Stimulated activated CD8-positive, alpha-beta memory T cell treated with anti-CD3 and anti-CD28 coated beads, Interleukin-12 subunit alpha, Interleukin-12 subunit beta, amount 100 ng/mL, for 4 hours (primary cell): ENCODE measurements at places on chromosomes 6 and 20.

- DNase-seq = no peak
These were observed 630.1 kb downstream of the TFAP2A start for GRCh38 chr6:9784786-9785185.

DNA sequence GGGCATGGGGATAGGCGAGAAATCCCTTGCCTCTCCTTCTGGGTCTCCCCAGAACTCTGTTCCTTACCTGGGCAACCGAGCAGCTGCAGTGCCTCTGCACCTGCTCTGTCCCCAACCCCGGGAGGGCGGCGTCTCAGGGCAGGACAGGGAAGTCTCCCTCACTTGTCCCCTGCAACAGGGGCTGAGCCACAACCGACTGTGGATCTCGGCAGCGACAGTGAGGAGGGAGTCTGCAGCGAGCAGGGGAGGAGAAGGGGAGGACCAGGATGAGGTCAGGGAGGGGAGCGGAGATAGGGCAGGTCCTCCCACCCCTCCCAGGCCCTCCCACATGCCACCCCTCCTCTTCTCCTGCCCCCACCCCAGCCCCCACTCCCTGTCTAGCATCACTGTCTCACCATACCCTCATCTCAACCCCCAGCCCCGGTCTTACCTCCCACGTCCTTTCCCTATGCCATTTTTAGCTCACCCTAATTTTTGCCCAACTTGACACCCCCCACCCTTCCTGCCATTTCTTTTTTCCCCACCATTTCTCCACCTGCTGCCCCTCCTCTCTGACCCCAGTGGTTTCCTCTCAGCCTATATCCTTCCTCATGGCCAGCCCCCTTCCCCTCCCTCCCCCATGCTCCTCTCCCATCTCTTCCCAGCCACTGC, at the start of gene TNXB:
Gene TNXB (minus strand): TSS at position 225 of the 651 bp plus-strand sequence. CDS start 11,140 bp downstream, outside the sequence.
- no peak for DNase-seq

DNA sequence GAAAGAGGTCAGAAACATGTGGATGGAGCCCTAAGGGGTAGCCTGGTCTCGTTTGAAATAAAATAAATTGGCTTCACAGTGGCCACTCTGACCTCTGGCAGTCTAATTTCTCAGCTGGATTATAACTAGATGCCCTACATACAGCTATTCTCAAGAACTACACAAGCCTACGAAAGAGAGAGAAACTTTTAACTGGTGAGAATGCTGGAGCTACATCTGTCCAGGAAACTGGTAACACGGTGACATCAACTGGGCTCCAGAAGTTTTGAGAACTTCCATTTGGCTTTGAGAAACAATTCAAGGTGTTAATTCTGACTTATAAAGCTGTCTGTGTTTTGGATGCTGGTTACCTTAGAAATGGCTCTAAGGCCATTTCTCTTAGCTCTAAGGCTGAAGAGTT, 187.3 kb upstream of the TENT5A start:
- DNase-seq = no peak

DNA sequence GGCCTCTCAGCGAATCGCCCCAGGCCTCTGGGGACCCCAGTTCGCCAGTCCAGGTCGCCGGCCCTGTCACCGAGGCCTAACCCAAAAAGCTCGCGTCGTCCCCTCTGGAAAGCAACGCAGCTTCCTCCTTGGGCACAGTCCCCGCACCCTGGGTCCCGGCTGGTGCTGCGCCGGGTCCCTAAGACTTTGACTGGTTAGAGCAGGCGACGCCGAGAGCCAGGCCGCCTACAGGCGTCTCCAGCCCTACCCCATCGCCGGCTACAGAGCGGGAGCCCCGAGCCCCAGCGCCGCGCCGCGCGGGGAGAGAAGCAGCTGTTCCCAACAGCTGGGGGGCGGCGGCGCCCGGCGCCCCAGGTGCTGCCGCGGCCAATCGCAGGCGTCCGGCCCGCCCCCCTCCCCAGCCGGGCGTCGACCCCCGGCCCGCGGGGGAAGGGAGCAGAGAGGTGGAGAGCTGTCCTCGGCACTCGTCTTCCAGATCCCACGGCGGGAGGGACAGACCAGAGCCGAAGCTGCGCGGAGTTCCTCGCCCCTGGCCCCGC, 540 bp upstream of the RBM24 start:
- DNase-seq = no peak

- no peak for DNase-seq
These were observed 63.5 kb downstream of the TRMT6 start for GRCh38 chr20:5886788-5887187.

GRCh38 chr6:160462551-160463109, 114.5 kb downstream of the SLC22A3 start:
- peak; percentile 10 for DNase-seq
